ENCODE measurements at places on chromosomes 2 and 18. TPM values are rescaled to one million over a fixed set of nuclear protein-coding genes. Genes with fewer than 3 reads are reported as not detected.

Gene FNDC4
- 21.4 TPM for total RNA-seq

Gene METTL21A
- 8.5 TPM for total RNA-seq

Gene ELAC1
- total RNA-seq: 6.5 TPM

Gene GNLY
- total RNA-seq: not detected

Gene MYO3B
- total RNA-seq: 0.36 TPM

Gene MAP3K19
- not detected for total RNA-seq

Gene LIMS4
- 15.9 TPM for total RNA-seq

Gene NT5DC4
- not detected for total RNA-seq

Gene ILKAP
- total RNA-seq: 24.5 TPM

Gene SOX11
- total RNA-seq: 0.59 TPM

Gene KRCC1
- total RNA-seq: 24.2 TPM

Gene CPLX4
- total RNA-seq: not detected

Gene GAD1
- 0.36 TPM for total RNA-seq

Gene UGT1A3
- not detected for total RNA-seq

Gene GPR39
- total RNA-seq: 3.6 TPM

Gene MAP3K2
- 65.4 TPM for total RNA-seq

Gene CYP26B1
- under 0.01 TPM for total RNA-seq

Gene MC4R
- not detected for total RNA-seq
